Urinary bladder (tissue), 4 donors: ENCODE measurements at places on chromosomes 11 and 22.
A peak's percentile ranks its signal among the peaks of the same experiment; 100 is the strongest.

- DNase-seq, result no peak
Measured at GRCh38 chr22:11628651-11629511, 3899.1 kb upstream of the OR11H1 start.

GRCh38 chr11:1572197-1573076 lies at the start of gene DUSP8:
TSS of gene DUSP8 (minus strand) at chr11:1572271. CDS start at chr11:1565826, 6,445 bp downstream.
- no peak for DNase-seq

GRCh38 chr11:96741068-96741467 lies 351.3 kb downstream of the JRKL start:
- no peak for DNase-seq

- no peak for DNase-seq
Measured at GRCh38 chr11:95835351-95835750, 45.1 kb downstream of the CEP57 start.

DNA sequence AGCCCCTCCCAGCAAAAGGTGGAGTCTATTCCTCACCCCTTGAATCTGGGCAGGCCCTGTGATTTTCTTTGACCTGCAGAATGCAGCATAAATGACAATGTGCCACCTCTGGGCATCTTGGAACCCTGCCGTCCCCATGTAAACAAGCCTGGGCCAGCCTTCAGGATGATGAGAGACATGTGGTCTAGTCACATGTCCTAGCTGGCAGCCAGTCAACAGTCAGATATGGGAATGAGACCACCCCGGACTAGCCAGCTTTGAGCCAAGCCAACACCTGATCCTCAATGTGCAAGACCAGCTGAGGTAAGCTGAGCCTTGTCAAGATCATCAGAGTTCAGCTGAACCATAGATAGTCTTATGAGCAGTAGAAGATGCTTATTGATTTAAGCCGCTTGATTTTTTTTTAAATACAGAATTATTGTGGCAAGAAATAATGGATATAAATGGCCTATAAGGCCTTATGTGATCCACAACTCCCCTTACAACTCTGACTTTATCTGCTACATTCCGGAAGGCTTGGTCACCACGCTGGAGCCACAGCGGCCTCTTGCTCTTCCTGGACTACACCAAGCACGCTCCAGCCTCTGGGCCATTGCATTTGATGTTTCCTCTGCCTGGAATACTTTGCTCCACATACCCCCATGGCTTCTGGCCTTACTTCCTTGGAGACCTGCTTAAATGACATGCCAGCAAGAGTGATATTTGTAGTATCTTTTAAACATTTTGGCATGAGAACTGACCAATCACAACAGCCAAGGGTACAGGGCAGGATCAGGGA lies 225.9 kb upstream of the SESN3 start:
- DNase-seq, result no peak

DNA sequence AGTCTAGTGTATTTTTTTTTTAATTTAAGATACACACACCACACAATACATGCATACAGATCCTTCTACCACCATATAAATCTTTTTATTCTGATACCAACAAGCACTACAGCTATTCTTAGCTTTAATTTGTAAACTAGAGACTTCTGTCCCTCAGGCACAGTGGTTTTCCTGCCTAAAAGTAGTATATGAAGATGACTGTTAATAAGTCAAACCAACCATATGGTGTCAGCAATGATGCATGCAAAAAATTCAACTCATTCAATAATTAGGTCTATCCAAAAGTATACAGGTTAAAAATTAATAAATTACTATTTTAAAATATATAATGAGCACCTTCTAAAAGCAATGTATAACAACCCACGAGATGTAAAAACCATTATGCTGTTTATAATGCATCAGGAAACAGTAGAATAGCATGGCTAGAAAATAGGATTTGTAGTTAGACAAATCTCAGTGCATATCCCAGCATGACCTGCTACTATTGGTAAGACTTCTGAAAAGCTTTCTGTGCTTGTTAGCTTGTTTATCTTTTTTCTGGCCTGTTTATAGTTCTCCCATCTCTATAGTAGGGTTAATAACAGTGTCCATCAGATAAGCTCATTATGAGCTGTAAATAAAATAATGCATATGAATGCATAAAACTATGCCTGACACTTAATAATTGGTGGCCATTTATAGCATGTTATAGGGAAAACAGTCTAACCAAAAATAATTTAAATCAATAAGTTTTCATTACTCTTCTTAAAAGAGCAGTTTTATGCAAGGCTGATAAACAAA lies 10.2 kb downstream of the RAB38 start:
- no peak for DNase-seq

- DNase-seq, result peak; percentile 63
Measured at GRCh38 chr11:515131-515530, 8.1 kb upstream of the RNH1 start.

- DNase-seq, result no peak
Measured at GRCh38 chr22:25672289-25673084, 69.5 kb upstream of the MYO18B start.

DNA sequence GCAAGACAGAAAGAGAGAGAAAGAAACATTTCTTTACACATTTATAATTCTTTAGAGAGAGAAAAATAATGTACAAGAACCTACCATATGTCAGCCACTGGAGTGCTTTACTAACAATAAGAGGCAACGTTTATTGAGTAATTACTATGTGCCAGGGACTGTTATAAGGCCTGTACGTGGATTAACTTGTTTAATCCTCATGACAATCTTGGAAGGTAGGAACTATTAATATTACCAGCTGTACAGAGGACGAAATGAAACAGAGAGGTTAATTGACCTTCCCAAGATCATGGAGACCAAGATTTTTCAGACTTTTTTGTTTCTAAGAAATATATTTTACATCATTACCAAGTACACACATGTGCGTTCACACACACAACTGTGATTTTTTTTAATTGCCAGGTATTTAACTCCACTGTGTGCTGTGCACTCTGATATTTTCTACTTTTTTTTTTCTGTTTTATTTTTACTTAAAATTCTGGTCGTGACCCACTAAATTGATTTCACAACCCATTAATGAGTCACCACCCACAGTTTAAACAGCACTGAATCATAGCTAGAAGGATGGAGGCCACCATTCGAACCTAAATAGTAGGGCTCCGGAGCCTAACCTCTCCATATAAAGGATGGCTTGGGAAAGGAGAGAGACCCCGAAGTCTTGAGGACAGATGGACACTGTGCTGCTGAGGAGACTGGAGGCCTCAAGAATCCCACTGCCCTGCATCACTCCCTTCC lies 21.4 kb downstream of the CREB3L1 start:
- DNase-seq, result no peak

- DNase-seq, result no peak
Measured at GRCh38 chr11:87740968-87741367, 434.3 kb downstream of the RAB38 start.

- DNase-seq, result no peak
Measured at GRCh38 chr22:40603088-40603605, 33.4 kb downstream of the MRTFA start.

DNA sequence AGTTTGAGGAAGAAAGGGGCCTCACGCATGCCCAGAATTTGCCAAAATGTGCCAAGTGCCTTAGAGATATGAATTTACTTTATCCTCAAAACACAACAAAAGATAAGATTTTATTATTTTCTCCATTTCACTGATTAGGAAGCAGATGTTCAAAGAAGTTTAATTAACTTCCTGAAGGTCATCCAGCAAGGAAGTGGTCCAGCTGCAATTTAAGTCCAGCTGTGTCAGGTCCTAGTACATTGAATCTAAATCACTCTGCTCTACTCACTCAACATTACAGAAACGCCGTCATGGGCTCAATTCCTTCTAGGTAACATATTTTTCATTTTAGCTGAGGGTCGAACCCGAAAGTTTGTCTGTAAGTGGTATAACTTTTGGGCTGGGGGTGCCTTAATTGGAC lies 115.4 kb downstream of the CCDC34 start:
- no peak for DNase-seq

GRCh38 chr11:8503910-8504364 lies 90.1 kb downstream of the STK33 start:
- no peak for DNase-seq

DNA sequence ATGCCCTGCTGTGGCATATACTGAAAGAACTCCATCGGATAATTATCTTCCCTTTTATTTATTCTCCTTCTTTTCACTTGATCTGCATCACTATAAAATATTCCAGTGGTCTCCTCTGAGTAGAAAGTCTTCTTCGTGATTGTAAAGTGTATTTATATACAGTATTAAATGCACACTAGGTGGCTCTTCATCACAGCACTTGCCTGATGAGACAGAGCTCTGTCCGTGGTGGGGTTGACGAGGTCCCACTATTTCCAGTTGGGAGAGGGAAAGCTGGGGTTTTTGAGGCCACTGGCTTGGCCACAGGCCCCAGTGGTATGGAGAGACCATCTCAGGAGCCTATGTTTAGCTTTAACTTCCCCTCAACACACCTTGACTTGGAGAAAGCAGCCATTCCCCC lies 31.6 kb upstream of the ZBTB16 start:
- no peak for DNase-seq

DNA sequence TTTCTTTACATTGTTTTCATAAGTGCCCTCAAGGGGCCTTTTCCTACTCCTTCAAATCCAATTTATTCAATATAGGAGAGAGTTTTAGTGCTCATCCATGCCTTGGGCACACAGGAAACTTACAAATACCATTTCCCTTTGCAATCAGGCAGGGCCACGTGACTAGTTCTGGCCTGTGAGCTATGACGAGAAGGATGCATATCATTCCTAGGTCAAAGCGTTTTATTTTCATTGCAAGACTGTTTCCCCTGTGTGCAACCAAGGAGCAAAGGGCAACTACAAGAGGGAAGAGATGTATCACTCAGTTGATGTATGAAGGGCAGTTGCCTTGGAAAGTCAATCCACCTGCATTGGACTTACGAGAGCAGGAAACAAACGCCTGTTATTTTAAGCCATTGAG lies 1.9 kb upstream of the TRAF6 start:
- DNase-seq, result no peak

DNA sequence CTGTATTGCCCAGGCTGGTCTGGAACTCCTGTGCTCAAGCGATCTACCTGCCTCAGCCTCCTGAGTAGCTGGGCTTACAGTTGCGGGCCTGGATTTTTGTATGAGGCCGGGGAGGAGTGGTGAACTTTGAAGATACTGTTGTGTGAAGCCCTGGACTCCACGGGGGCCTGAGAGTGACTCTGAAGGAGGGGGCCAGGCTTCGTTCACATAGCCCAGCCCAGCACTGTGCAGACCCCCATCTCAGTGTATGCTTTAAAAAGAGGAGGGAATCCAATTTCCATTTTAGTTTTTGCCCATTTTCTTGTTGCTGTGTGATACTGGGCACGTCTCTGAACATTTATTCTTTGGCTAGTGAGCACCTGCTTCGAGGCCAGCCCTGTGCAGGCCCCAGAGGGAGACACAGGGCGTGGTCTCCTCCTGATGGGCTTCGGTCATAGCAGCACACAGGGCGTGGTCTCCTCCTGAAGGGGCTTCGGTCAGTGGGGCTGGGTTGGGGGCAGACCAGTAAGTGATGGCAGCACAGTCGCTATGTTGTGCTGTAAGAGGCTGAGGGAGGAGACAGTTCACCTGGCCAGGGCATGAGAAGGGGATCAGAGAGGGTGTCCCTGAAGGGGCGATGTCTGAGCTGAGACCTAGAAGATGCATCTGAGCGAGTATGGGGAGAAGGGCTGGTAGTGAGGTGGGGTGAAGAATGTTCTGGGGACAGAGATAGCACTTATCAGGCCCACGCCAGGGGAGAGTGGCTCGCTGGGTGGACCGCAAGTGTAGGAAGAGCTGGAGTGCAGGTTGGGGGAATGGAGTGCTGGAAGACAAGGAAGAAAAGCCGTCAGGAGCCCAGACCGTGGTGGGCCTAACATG lies 14.0 kb downstream of the SAMM50 start:
- no peak for DNase-seq

- DNase-seq, result no peak
Measured at GRCh38 chr22:38935023-38935422, 22.4 kb upstream of the APOBEC3A start.

GRCh38 chr11:7098235-7098832 lies 9.5 kb downstream of the RBMXL2 start:
- DNase-seq, result no peak

- DNase-seq, result no peak
Measured at GRCh38 chr11:122998727-122999366, 17.2 kb upstream of the BSX start.
